ENCODE measurements at places on chromosomes 1 and 21.

DNA sequence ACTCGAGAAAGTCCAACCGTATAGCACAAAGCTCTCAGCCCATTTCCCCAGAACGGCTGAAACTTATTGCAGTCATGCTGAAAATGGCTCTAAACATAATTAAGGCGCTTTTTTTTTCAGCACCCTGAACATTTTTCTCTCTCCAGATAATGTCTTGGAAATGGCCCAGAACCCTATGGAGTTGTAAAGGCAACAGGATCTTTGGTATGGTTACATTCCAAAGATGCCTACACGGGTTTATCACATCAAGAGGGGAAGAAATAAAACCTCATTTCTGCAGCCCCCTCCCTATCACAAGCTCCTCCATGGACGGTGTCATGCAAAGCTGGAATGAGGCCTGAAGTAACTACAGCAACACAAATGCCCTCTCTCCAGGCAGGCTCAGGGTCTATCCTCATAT lies 126.4 kb upstream of the GALNT2 start:
- DNase-seq, result no peak

GRCh38 chr1:175272361-175272760 lies 79.8 kb upstream of the KIAA0040 start:
- no peak for DNase-seq

DNA sequence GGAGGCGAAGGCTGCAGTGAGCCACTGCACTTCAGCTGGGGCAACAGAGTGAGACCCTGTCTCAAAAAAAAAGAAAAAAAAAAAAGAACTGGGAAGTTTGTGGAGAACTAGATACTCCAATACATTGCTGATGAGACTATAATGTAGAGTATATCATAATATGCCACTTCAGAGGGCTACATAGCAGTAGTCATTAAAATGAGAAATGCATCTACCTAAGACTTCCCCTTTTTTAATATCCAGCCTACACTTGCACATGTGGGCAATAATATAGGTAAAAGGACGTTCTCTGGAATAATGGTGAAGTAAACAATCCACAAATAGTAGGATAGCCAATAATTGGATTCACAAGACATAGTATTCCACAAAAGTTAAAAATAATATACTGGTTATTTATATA lies 311.0 kb downstream of the HLX start:
- DNase-seq, result no peak

DNA sequence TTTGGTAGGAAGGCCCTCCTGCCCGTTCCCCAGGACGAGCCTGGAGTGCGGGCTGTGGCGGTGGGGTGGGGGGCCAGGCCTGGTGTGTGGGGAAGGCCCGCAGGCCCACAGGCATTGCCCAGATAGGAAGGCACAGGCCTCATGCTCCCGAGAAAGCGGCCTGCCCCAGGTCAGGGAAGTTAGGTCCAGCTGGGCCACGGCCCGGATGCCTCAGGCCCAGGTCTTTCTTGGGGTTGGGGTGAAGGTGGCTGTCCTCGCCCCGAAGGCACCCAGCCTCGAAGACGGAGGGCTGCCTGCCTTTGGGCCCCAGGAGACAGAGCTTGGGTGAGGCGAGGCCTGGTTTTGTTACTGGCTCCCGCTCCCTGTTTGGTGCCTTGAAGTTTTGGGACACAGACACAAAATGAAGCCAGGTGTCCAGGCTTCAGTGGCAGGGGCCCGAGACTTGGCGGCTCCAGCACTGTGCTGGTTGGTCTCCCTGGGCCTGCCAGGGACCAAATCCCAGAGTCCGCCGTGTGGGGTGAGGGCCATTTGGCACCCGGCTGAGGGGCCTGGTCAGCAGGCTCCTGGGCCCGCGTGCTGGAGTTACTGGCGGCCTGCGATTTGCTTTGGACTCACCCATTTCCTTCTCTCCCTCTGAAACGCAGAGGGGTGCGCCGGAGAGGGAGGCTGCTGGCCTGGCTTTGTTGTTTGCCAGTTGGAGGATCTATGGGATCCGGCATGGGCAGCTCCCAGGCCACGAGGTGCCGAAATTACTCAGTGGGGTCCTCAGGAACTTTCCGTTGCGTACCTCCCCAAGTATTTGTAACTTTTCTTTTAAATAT lies 2.0 kb downstream of the SKI start:
- no peak for DNase-seq

DNA sequence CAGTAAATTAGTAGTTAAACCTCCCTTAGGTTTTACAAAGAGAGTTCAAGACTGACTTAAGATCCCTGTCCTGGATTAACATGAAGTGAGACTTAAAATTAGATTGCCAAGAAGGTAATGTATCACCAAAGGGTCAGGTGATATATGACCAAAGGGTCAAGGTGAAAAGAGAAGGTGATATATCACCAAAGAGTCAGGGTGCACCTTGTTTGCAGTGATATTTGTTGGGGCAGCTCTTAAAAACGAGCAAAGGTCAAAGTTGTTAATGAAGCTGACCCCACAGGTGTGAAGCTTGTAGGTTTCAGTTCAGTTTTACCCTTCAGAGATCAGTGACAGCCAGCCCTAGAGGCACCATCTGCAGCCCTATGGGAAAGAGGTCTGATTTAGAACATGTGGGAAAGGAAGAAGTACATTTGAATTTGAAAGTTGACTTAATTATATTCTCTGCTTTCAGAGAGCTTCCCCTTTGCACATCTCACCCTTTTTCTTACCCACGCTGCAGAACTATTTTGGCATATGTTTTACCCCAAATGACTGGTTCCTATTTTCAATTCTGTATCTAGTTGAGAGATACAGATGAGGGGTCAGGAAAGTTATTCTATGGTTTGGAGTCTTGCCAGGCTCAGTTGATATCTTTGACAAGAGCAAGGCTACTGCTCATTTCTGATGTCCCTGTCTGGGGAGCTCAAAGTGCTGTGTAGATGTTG lies 170.8 kb downstream of the S1PR1 start:
- no peak for DNase-seq

DNA sequence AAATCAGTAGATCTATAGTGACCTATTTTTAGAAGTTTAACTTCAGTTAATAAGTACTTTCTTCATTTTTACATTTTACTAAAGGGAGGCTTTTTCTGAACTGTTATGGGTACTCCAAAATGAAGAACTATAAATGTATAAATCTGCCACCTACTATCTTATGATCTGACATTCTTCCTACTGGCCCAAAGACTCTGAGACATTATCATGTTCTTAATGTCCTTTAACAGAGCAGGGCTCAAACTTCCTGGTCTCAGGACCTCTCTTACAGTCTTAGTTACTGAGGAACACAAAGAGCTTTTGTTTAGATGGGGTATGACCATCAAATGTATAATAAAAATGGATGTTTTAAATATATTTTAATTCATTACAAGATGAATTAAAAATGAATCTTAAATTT lies 8.9 kb downstream of the TRIM33 start:
- DNase-seq, result no peak

- DNase-seq, result no peak
Observed at GRCh38 chr1:6730880-6731279, 29.3 kb upstream of the DNAJC11 start.

DNA sequence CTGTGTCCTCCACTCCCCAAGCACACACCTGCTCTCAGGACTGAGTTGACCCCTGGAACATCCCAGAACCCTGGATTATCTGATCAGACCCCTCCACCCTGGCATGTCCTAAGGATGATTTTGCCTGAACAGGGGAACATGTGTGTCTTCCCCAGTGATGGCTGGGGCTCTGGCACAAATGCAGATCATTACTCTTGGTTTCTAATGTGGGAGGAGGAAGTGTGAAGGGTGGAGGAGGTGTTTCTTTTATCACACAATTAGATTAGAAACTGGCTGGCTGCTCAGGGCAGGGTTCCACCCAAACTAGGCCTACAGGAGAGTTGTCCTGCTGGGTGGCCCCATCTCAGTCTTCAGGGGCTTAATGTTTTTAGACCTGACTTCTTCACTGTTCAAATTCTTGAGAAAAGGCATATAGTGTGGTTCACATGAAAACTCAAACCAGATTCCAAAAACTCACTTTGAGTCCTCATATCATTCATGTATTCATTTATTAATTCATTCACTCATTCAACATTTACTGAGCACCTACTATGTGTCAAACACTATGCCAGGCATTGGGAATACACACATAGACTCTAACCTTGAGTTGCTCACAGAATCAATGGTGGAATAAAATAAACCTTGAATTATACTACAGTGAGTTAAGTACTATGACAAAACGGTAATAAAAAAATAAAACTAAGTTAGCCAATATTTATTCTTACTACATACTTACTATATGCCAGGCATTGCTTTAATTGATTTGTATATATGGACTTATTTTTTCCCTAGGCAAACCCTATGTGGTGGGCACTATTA lies 221.8 kb upstream of the JUN start:
- no peak for DNase-seq

- DNase-seq, result no peak
Observed at GRCh38 chr1:7458946-7459345, 312.1 kb upstream of the VAMP3 start.

GRCh38 chr1:10724948-10725847 lies 71.2 kb downstream of the CASZ1 start:
- no peak for DNase-seq

DNA sequence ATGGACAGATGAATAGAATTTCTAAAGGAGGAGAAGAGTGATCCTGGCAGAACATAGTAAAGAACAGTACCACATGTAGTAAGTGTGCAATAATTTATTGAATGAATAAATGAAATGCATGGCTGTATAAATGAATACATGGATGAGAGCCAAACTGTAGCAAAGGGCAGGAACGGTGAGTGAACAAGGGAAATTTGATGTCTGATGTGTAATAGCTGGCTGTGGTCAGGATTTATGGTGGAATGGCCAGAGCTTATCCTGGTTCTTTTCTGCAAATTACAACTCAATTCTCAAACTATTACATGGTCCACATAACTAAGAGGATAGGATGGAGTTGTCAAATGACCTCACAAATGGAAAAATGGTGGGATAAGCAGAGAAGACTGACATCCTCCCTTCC lies 43.2 kb upstream of the ARHGAP29 start:
- DNase-seq, result no peak

DNA sequence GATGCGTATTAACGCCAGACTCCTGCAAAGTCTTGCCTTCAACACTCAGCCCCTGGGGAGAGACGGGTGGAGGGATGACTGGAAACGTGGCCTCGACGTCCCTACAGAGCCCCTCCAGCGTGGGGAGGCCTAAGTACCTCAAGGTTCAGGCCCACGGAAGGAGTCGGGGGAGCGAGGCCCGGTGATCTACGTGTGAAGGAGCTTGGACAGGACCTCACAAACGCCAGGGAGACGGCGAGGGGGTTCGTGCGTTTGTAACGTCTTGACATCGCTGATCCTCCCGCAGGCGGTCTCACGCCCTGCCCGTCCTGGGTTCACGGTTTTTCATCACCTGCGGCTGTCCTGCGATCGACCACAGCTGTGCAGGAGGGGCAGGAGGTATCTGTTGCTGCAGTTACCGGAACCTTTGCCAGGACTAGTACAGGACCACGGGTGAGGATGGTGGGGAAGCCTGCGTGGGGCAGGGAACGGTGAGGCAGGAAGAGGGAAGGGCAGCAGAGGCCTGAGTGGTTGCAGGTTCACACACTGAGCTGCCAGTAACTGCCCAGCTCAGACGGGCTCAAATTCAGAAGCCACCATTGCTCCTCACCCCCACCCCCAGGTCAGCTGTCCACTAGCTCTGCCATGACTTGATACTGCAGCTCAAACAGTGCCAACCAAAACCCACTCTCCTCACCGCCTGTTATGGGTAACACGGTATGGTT lies 889 bp upstream of the CCNL2 start:
- no peak for DNase-seq

GRCh38 chr1:7000720-7001119 lies 215.5 kb downstream of the CAMTA1 start:
- no peak for DNase-seq

GRCh38 chr1:185788386-185788785 lies 54.2 kb downstream of the HMCN1 start:
- no peak for DNase-seq

DNA sequence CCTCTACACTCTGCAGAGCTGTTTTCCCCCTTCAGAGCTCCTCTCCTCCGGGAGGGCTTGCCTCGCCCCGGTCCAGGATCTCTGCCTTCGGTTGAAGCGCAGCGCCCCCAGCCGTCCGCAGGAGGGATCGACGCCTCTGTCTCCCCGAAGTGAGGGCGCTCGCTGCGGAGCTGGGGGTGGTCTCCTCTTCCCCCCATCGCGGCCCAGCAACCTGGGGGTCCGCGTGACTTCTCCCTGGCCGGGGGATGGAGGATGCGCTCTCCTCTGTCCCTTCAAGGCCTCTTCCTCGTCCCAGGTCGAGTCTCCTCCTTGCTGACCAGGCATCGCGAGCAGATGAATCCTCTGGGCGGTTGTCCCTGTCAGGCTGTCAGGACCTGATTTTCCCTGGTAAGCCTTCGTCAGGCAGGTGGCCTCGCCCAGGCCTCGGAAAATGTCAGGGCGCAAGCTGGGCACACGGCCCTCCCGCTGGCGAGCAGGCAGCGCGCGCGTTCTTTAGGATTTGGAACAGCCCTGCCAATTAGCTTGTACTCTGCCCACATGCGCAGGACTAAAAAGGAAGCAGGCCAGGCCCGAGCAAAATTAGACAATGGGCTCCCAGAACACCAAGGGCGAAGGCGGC lies 90.5 kb downstream of the EDEM3 start:
- peak; percentile 56 for DNase-seq

- DNase-seq, result no peak
Observed at GRCh38 chr21:43953021-43953420, 59.1 kb upstream of the TRAPPC10 start.

- no peak for DNase-seq
Observed at GRCh38 chr1:2446394-2446793, 29.7 kb upstream of the PLCH2 start.

DNA sequence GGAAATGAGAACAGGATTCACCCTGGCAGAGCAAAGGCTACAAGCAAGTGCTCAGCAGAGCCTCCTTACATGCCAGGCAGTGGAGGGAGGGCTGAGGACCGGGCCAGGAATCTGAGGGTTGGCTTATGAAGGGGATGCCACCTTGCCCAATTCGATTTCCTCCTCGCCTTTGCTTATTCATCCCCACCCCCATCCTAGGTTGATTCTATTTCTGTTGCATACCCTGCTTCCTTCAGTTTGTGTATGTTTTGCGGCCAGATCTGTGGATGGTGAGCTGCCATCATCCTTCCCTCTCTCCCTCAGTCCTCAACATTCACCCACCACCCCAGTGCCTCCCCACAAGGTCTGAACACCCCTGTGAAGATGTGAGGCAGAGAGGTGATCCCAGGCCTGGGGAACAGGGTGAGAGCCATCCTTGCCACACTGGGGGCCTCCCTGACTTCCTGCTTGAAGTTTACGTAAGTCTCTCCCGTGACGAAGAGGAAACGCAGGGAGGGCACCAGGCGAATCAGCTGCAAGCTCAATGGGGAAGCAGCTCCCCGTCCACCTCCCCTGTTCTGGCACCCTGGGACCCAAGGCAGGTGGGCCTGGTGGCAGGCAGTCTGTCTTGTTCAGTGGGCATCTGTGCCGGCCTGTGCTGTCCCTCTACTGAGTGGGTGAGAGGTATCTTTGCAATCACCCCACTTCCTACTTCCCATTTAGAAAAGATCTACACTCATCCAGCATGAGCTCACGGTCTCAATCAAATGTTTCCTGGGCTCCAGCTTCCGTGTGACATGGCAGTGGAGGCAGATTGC lies 50.6 kb upstream of the CNTN2 start:
- peak; percentile 83 for DNase-seq

Data from CD14-positive monocyte (primary cell).